Skeletal muscle tissue (tissue), 5 donors: ENCODE measurements at places on chromosomes 4 and X. TPM values are rescaled to one million over a fixed set of nuclear protein-coding genes. Genes with fewer than 3 reads are reported as not detected.

HS6ST2 gene
- 19.8 TPM for total RNA-seq

MAGEB1 gene
- not detected for total RNA-seq

TIGD4 gene
- total RNA-seq: 2.1 TPM

FSTL5 gene
- 2.6 TPM for total RNA-seq

DCLK2 gene
- total RNA-seq: 7.3 TPM

UGT2B15 gene
- not detected for total RNA-seq
